ENCODE measurements at places on chromosomes 16 and 17.

GRCh38 chr16:8655184-8655717, 19.2 kb upstream of the ABAT start:
- DNase-seq: no peak

DNA sequence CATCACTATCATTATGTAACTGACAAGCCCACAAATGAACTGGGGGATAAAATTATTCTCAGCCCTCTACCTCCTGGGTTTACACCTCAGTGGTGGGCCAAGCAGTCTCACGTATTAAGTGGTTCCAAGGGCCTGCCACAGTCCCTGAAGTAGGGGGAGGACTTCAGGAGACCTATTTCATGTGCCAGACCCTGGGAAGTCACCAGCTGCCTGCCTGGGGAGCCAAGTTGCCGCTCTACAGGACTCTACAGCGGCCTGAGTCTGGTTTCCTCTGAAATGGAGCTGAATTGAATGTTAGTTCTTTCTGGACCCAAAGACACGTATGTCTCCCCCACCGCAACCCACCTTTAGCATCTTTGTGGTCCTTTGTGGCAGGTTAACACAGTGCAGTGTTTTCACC, 187.0 kb downstream of the IRX3 start:
- DNase-seq: peak; percentile 29

DNA sequence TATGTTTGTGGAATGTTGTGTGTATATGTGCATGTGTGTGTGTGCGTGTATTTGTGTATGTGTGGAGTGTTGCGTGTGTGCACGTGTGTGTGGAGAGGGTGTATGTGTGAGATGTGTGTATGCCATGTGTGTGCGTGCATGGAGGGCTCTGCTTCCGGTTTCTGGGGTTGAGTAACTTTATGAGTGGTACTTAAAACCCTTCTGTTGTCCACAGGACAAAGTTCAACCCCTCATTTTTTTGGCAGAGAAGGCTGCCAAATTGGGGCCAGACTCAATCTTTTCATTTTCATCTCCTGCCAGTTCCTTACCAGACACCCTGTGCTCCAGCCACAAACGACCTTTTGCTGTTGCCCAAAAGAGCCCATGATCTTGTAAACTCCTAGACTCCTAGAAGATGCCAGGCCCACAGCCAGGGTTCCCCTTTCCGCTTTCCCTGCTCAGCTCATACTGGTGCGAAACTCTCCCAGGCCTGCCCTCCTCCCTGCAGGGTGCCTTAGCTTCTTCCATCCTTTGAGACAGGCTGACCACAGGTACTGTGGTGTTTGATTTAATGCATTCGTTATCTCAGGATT, 100.2 kb downstream of the CMIP start:
- DNase-seq: no peak

DNA sequence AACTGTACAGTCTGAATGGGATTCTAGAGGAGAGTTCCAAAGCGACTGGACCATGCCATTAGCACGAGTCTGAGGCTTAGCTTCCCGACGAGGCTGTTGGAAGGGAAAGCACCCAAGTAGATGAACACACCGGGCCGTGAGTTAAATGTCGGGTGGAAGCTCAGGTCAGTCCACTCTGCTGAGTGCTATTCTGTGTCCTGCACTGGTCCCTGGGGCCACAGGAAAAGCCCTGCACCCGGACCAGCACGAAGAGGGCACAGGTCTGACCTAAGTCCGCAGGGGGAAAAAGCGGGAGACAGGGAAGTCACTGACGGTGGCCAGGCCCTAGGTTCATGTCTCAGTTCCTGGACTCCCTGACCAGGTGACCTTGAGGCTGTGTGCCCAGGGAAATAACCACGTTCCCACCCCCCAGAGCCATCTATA, 44.1 kb upstream of the RBFOX3 start:
- peak; percentile 64 for DNase-seq

GRCh38 chr16:57802341-57803133, at the start of gene KIFC3:
Gene KIFC3, minus strand, starts transcription at chr16:57802491. Its CDS starts 4,248 bp downstream, at chr16:57798243.
- no peak for DNase-seq

GRCh38 chr16:13130586-13130985, 229.2 kb downstream of the SHISA9 start:
- no peak for DNase-seq

- no peak for DNase-seq
Measured at GRCh38 chr17:38672788-38673706, 1.7 kb downstream of the EPOP start.

GRCh38 chr17:82023447-82024241, 539 bp downstream of the LRRC45 start:
- no peak for DNase-seq

- DNase-seq: no peak
Measured at GRCh38 chr17:17080181-17080631, 37.9 kb downstream of the MPRIP start.

GRCh38 chr17:9170853-9171252, 149.5 kb downstream of the NTN1 start:
- DNase-seq: no peak

DNA sequence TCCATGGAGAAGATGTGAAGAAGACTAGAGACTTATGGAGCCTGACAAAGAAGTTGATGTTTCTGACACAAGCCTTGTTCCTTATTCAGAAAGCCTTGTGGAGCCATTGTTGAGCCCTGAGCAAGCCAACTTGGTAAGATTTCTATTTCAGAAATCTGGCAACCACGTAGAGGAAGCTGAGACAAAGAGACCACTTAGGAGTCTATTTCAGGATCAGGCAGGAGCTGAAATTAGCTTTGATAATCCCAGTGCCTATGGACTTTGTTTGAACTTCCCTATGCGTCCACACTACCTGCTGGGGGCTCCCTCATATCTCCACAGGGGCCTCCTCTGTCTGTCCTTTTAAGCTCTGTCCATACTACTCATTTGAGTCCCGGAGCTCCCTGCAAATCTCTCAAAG, 540.0 kb upstream of the GOT2 start:
- DNase-seq: no peak

- no peak for DNase-seq
Measured at GRCh38 chr17:39235555-39236449, 10.1 kb upstream of the STAC2 start.

GRCh38 chr17:1945621-1946020, 79.5 kb downstream of the RTN4RL1 start:
- DNase-seq: no peak

- no peak for DNase-seq
Measured at GRCh38 chr17:8119581-8120519, 1.5 kb upstream of the ALOXE3 start.

GRCh38 chr17:76537578-76538280, at the start of gene CYGB:
Gene CYGB, minus strand, starts transcription at chr17:76537709. Its CDS starts 167 bp downstream, at chr17:76537542.
- DNase-seq: no peak

DNA sequence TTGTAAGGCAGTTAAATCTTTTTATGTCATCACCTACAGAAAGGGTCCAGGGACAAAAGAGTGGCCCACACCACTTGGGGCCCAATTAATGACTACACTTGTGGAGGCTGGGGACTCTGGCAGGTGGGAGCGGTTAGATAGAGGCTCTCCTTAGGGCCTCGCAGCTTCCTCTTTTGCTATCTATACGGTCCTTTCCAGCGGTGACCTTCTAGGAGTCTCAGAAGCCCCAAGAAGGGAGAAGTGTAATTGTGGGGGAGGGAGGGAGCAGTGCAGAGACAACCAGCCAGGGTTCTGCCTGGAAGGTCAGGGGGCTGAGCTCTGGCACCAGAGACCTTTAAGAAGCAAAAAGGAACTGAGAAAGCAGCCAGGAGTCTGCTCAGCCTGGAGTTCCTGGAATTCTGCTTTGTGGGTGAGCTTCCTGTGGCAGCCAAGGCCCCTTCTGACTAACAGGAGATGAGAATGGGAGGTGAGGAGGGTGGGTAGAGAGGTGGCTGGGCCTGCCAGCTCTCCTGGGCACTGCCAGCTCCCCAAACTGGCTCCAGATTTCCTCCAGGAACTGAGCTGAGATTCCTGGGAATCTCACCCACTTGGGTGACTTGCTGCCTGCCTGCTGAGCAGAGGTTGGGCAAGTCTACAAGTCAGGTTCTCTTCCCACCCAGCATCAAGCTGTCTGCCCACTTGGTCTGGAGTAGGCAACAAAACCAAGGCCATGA, 16.3 kb upstream of the MAP3K14 start:
- DNase-seq: peak; percentile 54

DNA sequence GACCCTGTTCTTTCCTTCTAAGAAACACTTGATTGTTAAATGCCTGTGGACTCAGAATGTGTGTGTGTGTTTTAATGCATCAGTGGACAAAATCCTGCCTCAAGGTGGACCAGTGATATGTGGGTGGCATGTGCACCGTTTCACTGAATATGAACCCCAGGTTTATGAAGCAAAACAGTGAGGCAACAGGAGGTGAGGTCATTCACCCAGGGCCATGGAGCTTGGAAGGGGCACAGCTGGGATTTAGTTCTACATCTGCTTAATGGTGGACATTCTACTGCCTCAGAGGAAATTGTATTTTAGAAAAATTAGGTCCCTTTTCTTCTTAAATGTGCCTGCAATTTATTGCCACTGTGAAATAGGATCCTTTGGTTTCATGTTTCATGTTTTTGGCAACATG, 549.5 kb upstream of the EEF2KMT start:
- DNase-seq: no peak

- no peak for DNase-seq
Measured at GRCh38 chr16:1958715-1959268, 546 bp upstream of the NDUFB10 start.

DNA sequence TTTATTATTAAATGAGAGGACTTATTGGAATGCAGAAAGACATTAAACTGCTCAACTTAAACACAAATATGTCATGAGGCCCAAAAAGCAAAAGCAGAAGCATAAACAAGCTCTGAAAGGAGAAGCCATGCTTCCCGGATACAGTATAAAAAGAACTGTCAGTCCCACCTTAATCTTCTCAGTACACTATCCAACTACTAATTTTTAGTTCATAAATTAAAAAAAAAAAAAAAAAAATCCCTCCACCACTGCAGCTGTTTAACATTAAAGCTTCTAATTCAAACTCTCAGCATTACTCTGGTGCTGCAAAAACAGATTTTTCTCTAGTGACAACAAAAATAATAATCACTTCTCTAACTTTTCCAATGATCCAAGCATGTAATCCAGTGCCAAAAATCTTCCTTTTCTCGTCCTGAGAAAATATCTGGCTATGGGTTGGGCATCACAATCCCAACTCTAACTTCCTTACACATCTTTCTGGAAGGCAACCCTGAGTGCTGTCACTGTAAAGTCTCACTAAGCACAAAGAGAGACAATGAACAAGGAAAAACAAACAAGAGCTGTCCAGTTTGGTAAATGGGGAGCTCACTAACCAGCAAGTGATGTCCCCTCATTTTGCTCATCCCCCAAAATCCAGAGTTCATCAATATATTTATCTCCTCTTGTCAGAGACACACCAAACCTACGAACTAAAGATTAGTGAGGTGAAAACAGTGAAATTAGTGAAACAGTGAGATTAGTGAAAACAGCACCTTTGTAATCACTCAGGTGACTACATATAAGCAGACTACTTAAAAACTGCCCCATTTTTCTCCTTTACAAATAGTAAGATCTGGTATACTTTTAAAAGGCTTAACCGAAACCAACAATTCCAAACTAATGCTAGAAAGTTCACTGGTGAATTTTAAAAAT, 5.5 kb downstream of the USP32 start:
- DNase-seq: no peak

GRCh38 chr16:67393111-67393787, at the start of gene TPPP3:
Gene TPPP3, minus strand, starts transcription at chr16:67393498. Its CDS starts 2,387 bp downstream, at chr16:67391111.
- DNase-seq: peak; percentile 91

DNA sequence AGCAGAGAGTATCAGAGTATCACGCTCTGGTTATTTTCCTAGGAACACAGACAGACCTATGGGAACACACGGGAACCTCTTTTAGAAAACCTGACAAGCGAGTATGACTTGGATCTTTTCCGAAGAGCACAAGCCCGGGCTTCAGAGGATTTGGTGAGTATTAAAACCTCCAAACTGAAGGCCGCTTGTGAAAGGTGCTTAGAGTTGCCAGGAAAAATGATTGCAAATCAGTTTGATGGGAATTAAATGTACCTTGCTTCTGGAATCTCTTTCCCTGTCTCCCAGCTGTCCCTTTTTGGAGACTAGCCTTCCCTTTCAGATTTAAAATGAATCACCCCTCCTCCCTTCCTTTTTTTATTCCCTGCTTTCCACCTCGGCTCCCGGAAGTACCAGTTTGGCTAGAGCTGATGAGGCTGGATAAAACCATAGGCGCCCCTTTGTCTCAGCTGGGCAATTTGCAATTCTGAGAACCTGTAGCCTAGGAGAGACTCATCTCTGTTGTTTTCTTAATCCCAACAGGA, 27.3 kb downstream of the KAT7 start:
- no peak for DNase-seq

GRCh38 chr16:12422233-12422632, 381.5 kb downstream of the CPPED1 start:
- no peak for DNase-seq

GRCh38 chr16:48220891-48221290, 23.2 kb upstream of the LONP2 start:
- no peak for DNase-seq

GRCh38 chr17:51434434-51435170, 174.3 kb downstream of the UTP18 start:
- DNase-seq: no peak

- DNase-seq: no peak
Measured at GRCh38 chr17:75003070-75003956, 9.2 kb upstream of the MRPL58 start.

GRCh38 chr17:31068291-31068690, 26.5 kb upstream of the NF1 start:
- DNase-seq: no peak

DNA sequence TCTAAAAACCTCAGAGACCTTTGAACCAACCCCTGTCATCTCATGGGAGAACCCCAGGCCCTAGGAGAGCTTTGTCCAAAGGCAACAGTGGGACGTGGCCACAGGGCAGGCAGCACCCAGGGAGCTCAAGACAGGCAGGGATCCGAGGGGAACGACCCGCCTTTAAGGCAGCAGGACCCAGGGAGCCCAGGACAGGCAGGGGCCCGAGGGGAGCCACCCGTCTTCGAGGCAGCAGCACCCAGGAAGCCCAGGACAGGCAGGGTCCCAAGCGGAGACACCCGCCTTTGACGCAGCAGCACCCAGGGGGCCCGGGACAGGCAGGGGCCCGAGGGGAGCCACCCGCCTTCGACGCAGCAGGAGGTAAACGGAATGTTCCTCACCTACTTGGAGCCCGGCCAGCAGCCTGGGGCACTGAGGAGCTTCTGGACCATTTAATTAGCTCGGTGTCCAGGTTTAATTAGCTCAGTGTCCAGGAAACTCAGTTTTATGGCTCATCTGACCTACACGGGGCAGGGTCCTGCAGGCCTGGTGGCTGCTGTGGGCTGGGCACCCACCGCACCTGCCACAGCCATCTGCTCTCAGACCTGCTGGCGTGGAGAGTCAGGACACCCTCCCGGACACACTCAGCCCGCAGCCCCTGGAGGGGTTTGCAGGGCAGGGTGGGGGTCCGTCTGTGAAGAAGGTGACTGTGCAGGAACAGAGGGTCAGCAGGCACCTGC, 24.4 kb downstream of the PIEZO1 start:
- no peak for DNase-seq

GRCh38 chr16:85860413-85861094, 38.4 kb upstream of the IRF8 start:
- no peak for DNase-seq
